Head of caudate nucleus (tissue), 42 donors: ENCODE measurements at places on chromosomes 1 and 21.

DNA sequence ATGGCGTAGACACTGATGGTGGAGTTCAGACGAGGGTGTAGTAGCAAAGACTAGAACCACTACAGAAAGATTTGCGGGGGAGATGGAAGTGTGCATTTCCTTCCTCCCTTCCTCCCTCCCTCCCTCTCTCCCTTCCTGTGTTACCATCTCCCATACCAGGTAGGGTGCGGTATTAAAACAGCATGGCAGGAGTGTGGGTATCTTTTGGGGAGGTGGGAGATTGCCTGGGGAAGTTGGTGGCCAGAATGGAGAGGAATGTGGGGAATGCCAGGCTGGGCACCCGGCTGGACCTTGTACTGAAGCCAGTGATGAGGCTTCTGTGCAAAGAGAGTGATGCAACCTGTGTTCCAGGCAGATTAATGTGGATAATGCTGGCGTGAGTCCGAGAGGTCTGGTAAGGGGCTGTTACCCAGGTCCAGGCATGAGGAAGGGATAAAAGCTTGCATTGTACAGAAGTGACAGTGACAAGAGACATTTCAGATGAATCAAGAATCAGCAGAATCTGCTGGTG is 30.3 kb upstream of the PPP2R5A start:
- DNase-seq, result no peak

DNA sequence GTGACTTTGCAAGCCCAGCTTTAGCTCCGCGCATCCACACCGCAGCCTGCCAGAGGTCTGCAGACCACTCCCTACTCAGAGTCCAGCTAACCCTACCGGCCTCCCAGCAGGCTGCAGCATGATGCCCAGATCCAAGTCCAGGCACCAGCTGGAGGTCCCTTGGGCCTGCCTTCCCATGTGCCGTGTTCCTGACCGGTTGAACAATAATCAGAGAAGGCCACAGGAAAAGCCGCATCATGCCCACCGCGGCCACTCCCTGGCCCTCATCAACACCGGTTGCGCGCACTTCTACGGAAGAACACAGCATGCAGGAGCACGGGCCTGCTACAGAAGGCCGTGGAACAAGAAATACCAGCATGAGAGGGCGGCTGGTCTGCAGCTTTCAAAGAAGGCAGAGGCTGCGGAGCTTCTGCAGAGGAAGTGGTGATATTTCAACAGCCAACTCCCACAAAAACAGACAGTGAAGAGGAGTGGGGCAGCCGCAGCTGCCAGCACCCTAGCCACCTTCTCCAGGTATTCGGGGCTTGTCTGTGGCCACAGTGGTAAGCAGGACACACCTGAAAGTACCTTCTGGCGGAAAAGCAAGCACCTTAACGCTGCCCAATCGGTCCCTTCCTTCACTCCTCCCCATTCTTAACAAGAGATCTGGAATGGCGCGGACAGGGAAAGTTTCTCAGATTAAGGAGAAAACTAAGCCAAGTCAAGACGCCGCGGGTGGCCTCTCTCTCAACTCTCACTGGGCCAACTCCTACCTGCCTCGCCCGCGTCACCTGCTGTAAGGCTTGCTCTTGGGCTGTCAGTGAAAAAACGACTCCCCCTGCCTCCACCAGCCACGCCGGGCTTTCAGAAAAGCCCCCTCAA is 1.5 kb downstream of the PGBD5 start:
- peak; percentile 19 for DNase-seq

GRCh38 chr1:151508833-151509232 is 2.4 kb upstream of the CGN start:
- DNase-seq, result peak; percentile 42

DNA sequence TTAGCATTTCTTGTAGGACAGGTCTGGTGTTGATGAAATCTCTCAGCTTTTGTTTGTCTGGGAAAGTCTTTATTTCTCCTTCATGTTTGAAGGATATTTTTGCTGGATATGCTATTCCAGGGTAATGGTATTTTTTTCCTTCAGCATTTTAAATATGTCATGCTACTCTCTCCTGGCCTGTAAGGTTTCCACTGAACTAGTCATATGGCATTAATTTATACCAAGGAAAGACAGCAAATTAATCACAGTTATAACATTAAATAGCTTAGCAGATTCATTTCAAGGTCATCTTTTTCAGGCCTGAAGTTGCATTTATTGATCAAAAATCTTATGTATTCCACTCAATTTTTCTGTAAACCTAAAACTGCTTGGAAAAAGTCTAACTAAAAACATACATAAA is 54.9 kb downstream of the AK5 start:
- no peak for DNase-seq

DNA sequence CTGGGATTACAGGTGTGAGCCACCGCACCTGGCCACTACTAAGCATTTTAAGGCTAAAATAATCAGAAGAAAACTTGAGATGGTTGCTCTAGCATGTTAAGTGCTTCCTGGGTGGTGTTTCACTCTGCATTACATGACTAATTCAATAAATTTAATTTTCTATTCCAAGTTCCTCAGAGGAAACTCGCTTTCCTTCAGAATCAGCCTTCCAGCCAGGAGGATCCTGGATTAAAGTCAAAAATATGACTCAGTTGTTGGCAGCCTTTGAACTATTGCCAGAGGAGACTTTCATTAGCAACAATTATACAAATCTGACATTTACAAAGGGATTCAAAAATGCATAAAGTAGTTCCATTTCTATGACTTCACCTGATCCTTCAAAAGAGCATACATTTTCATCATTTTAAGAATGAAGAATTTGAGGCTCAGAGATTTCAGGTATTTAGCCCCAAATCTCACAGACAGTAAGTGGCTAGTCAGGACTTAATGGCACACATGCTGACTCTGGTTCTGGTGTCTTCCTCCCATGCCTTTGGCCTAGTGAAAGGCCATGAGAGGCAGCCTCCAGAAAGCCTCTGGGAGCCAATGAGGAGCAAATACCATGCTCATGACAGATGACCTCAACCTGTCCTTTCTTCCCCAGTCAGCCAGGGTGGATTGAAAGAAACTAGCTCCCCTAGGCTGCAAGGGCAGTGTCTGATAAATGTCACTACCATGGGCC is 115.7 kb downstream of the MAP3K21 start:
- no peak for DNase-seq

DNA sequence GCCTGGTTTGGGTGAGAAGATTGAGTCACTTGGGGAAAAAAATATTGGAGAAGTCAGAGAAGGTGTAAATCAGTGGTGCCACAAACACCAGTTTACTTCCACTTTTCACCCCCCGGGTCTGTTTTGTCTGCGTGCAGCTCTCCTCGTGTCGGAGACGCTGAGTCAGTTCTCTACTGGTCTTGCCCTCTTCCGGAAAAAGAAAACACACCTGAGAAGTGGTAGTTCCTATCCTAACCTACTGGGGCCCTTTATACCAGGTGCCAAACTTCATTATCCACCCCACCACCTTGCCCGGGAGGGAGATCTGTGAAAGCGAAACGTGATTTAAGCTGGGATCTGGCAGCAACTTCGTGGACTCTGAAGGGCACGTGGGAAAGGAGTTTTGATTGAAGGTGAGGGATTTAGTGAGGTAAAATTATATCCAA is 855 bp upstream of the IVNS1ABP start:
- no peak for DNase-seq

- DNase-seq, result no peak
These were observed 95.6 kb upstream of the JUN start for GRCh38 chr1:58879464-58879863.

GRCh38 chr21:36194024-36194423 is 37.4 kb downstream of the DOP1B start:
- DNase-seq, result no peak
